ENCODE measurements at places on chromosomes 16 and 17. TPM values are rescaled to one million over a fixed set of nuclear protein-coding genes. Genes with fewer than 3 reads are reported as not detected.

DNA sequence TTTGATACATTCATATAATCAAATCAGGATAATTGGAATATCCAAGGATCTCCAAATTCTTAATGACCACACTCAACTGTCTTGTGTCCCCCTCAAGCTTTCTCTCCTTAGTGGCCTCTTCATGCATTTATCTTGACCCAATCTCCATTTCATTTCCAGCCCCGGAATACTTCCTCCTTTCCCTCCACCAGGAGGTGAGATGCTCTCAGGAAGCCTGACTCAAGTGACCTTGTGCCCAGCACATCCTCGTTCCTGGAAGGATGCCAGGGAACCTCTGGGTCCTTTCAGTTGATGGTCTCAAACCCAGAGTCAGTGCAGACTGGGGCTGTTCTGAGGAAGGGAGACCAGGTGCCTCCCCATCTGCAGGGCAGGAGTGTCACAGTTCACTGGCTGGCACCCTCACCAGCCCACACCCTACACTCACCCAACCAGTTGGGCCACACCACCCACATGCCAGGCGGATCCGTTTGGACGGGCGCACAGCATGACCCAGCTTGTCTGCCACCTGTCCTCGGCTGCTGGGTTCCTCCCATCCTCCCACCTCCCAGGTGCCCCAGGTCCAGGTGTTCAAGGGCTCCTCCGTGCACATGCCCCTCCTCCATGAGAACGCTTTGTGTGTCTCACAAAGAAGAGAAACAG is 14.0 kb upstream of the EMP2 start:
- H3K36me3 ChIP-seq, result peaks cover 5% of the 10 kb centered on the region
- H3K27me3 ChIP-seq, result peaks cover 6% of the 10 kb centered on the region
- no peak overlapping the region for H3K4me3 ChIP-seq
- H3K27ac ChIP-seq, result no peak overlapping the region

G6PC1 gene
- not detected for total RNA-seq

C17orf100 gene
- 4.6 TPM for total RNA-seq

GRCh38 chr17:7380855-7381683 is at the start of gene TNK1:
Gene TNK1 (plus strand): TSS chr17:7381089. CDS start chr17:7382927, 1,838 bp downstream.
- H3K4me3 ChIP-seq, result peak within 1 kb of the TSS; percentile 63
- no peak within 1 kb of the TSS for H3K27ac ChIP-seq
- peaks cover 3% of the 10 kb centered on the region for H3K4me1 ChIP-seq
- H3K36me3 ChIP-seq, result peaks cover 8% of the 10 kb centered on the region
- peak; percentile 29 for DNase-seq

- H3K36me3 ChIP-seq, result peaks cover 11% of the 10 kb centered on the region
- H3K27me3 ChIP-seq, result no peaks in the 10 kb centered on the region
- H3K27ac ChIP-seq, result no peak overlapping the region
- peaks cover 2% of the 10 kb centered on the region for H3K4me1 ChIP-seq
- H3K4me3 ChIP-seq, result no peak overlapping the region
Measured at GRCh38 chr17:51322390-51323029, 62.2 kb downstream of the UTP18 start.

PRRT2 gene
- total RNA-seq, result 91.0 TPM

ITGB4 gene
- total RNA-seq, result not detected

- H3K27me3 ChIP-seq, result peaks cover 2% of the 10 kb centered on the region
- DNase-seq, result peak; percentile 63
- peaks cover 23% of the 10 kb centered on the region for H3K4me1 ChIP-seq
- H3K4me3 ChIP-seq, result no peak overlapping the region
Measured at GRCh38 chr17:41959336-41960095, 7.1 kb upstream of the CNP start.

YPEL2 gene
- 20.8 TPM for total RNA-seq

- peaks cover 3% of the 10 kb centered on the region for H3K36me3 ChIP-seq
- H3K4me3 ChIP-seq, result no peak overlapping the region
- no peak for DNase-seq
- H3K4me1 ChIP-seq, result no peaks in the 10 kb centered on the region
Measured at GRCh38 chr17:43611230-43611969, 50.3 kb downstream of the MEOX1 start.

GRCh38 chr17:75404731-75405364 is 630 bp downstream of the GRB2 start:
- H3K27ac ChIP-seq, result peak overlapping the region; percentile 52
- peaks cover 5% of the 10 kb centered on the region for H3K4me1 ChIP-seq

- H3K27me3 ChIP-seq, result no peaks in the 10 kb centered on the region
- no peak overlapping the region for H3K27ac ChIP-seq
- H3K36me3 ChIP-seq, result peaks cover 7% of the 10 kb centered on the region
- no peak for DNase-seq
Measured at GRCh38 chr17:37107406-37108083, 158.8 kb downstream of the AATF start.

PRSS53 gene
- total RNA-seq, result 20.4 TPM

PRSS36 gene
- total RNA-seq, result 0.61 TPM

DNA sequence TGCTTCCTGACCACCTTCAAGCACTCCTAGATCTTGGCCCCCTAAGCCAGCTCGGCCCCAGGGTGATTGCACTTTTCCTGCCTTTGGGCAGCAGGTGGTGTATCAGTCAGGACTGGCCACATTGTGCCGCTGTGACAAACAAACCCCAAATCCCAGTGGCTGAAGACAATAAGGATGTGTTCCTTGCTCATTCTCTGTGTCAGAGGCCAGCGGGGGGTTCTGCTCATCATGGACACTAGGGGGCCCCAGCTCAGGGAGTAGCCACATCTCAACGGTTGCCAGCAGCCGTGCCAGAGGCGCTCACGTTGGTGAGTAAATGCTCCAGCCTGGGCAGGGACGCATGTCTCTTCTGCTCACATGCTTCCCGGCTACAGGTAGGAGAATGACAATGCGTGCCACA is 60.4 kb downstream of the ZDHHC7 start:
- H3K27me3 ChIP-seq, result peaks cover 2% of the 10 kb centered on the region
- H3K36me3 ChIP-seq, result no peaks in the 10 kb centered on the region
- H3K27ac ChIP-seq, result no peak overlapping the region
- H3K4me3 ChIP-seq, result no peak overlapping the region

DNA sequence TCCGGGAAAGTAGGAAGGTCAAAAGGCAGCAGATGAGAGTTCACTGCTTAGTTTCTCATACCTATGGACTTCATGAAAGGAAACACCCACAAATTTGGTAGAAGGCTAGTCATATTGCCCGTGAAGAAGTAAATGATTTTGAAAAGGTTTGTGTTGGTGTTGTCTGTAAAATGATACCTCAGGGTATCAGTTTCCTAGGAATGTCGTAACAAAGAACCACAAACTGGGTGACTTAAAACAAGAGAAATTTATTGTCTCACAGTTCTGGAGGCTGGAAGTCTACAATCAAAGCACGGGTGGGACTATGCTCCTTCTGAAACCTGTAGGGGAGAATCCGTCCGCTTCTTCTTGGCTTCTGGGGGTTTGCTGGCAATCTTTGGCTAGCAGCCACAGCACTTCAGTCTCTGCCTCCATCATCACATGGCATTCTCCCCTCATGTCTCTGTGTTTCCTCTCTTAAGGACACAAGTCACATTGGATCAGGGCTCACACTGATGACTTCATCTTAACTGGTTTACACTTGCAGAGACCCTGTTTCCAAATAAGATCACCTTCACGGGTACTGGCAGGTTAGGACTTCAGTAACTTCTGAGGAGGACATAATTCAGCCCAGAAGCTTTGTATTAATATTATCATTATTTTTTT is 2.0 kb upstream of the NAE1 start:
- H3K4me3 ChIP-seq, result no peak overlapping the region
- DNase-seq, result no peak
- H3K27me3 ChIP-seq, result peaks cover 4% of the 10 kb centered on the region
- no peaks in the 10 kb centered on the region for H3K36me3 ChIP-seq

GNG13 gene
- not detected for total RNA-seq

DNA sequence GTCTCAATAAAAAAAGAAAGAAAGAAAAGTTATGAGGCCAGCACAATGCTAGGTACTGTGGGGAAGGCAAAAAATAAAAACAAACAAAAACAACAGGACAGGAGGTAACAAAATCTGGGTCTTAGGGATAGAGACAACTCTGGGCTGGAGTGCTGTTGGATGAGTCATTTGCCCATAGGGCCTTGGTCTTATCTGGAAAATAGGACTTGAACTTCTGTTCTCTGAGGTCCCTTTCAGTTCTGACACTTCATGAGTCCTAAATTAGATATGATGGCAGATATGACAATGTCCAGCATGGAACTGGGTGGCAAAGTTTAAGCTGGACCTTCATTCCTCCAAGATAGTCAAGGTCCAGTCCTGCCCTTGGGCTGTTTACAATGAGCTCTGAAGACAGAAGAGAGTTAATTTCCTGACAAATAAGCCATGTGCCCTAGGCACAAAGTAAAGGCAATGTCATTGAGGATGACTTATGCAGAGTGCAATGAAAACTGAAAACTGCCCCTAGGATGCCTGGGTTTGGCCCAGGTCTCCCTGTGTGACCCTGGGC is 8.9 kb upstream of the HDAC5 start:
- DNase-seq, result no peak
- no peaks in the 10 kb centered on the region for H3K4me1 ChIP-seq
- H3K4me3 ChIP-seq, result no peak overlapping the region
- no peaks in the 10 kb centered on the region for H3K36me3 ChIP-seq

DNA sequence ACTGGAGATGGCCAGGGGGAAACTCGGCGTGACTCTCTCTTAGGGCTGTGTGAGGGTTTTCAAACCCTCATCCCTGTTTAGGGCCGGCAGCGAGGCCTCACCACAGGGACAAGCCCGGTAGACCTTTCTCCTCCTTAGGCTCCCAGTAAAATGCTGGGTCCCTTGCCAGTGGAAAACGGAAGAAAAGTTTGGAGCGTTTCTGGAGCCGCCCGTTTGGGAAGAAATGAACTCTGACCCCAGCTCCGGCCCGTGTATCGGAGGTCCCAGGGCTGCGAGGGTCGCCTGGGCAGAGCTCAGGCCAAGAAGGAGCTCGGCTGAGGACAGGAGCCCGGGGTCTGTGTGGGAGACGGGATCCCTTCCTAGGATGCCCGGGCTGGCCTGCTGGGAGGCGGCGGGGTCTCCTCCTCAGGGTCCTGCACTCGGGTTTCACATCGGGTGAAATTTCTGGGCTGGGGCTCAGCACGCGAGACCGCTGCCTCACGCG is 23.2 kb downstream of the ZNF213 start:
- peak overlapping the region; percentile 66 for H3K27ac ChIP-seq
- peaks cover 31% of the 10 kb centered on the region for H3K27me3 ChIP-seq
- DNase-seq, result no peak
- H3K4me3 ChIP-seq, result peak overlapping the region; percentile 87
- H3K36me3 ChIP-seq, result no peaks in the 10 kb centered on the region

DNA sequence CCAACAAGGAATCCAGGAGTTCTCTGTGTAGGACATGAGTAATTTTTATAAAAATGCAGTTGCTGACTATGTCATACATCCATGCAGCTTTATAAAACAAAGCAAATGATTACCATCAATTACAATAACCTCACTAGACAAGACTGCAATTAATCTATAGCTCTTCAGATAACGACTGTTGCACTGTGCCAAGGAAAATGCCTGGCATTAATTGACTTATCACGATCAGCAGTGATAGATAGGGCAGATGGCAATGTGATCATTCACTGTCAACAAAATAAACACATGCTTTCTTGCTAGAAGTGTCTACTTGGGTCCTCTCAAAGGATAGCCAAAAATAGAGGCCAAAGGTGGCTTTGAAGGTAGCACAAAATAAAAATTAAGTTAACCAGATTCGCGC is 415.0 kb downstream of the CA10 start:
- H3K4me3 ChIP-seq, result no peak overlapping the region
- no peaks in the 10 kb centered on the region for H3K27me3 ChIP-seq
- DNase-seq, result no peak
- no peaks in the 10 kb centered on the region for H3K4me1 ChIP-seq
- no peak overlapping the region for H3K27ac ChIP-seq

GRCh38 chr17:71438631-71439146 is 682.1 kb upstream of the SOX9 start:
- H3K27ac ChIP-seq, result peak overlapping the region; percentile 65
- H3K27me3 ChIP-seq, result peaks cover 2% of the 10 kb centered on the region
- peaks cover 12% of the 10 kb centered on the region for H3K4me1 ChIP-seq
- no peaks in the 10 kb centered on the region for H3K36me3 ChIP-seq
- no peak overlapping the region for H3K4me3 ChIP-seq
- DNase-seq, result peak; percentile 17

DNA sequence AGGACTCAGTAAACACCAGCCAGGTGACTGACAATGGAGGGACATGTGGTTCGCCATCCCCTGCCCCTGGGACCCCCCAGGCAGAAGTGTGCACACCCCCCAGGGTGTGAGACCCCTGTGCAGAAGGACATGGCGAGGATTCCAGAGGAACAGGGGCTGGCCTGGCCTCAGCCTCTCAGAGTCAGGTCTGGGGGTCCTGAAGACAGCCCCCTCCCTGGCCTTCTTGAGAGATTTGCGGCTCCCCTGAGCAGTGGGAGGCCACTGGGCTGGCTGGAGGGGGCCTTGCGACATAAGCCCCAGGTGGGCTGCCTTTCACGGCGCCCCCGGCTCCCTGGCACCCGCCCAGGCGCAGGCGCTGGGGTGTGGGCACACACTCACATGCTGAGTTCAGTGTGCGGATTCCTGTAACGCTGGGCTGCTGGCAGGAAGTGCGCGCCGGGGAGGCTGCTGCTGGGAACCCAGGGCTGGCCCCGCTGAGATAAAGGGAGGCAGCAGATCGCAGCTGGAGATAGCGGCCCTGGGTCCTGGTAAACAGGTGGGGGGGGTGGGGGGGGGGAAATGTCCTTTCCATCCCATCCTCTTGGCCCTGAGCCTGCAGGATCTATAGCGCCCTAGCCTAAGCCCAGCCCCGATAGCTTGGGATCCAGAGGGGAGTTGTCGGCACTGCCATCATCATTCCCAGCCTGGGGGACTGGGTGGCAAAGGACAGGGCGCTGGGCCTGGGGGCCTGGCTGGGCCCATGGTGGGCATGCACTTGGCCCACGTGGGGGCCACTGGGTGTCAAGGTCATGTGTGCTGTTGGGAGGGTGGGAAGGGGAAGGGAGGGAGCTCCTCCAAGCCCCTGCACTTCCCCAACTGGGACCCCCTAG is 27.1 kb downstream of the TMEM235 start:
- no peak for DNase-seq
- peaks cover 1% of the 10 kb centered on the region for H3K27me3 ChIP-seq
- peaks cover 3% of the 10 kb centered on the region for H3K4me1 ChIP-seq
- H3K4me3 ChIP-seq, result no peak overlapping the region

DNA sequence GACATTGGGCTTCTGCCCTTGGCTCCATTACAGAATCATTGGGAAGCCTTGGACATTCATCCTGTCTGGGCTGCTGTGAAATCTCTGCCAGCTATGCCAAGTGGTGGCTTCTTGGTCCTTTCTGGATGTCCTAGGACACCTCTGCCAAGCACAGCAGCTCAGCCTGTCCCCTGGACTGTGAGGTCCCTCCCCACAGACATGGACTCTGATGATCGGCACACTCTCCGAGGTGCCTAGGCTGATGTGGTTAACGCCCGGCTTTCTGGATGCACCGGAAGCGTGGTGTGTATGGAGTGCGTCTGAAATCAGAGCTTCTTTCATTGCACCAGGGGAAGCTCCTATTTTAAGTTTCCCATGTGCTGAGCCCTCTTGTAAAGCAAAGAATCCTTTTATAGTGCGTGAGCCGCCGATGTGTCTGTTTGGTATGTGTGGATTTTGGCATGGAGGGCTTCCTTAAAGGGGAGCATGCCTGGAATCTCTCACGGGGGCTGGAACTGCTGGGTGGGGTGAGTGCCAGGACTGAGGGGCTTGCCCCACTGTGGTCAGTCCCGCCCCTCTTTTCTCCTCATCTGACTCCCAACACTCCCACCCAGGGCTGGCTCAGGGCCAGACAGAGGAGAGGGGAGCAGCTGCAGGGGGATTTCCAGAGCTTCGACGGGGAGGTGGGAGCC is 7.0 kb upstream of the ARHGAP23 start:
- peak overlapping the region; percentile 78 for H3K4me3 ChIP-seq
- H3K36me3 ChIP-seq, result no peaks in the 10 kb centered on the region
- DNase-seq, result no peak
- no peak overlapping the region for H3K27ac ChIP-seq
- peaks cover 23% of the 10 kb centered on the region for H3K27me3 ChIP-seq
- peaks cover 8% of the 10 kb centered on the region for H3K4me1 ChIP-seq

RNF213 gene
- 34.7 TPM for total RNA-seq
